Renal cortical epithelial cell (primary cell): ENCODE measurements at places on chromosomes 2 and 18. TPM values are rescaled to one million over a fixed set of nuclear protein-coding genes. Genes with fewer than 3 reads are reported as not detected.
A peak's percentile ranks its signal among the peaks of the same experiment; 100 is the strongest.

Gene LRP2
- 0.20 TPM in 1 of 2 replicates, not detected in the other for total RNA-seq

Gene NEURL3
- total RNA-seq, result 9.0 and 31.1 TPM in 2 replicates

Gene DUSP2
- total RNA-seq, result 0.17 and 0.40 TPM in 2 replicates

Gene KIF1A
- total RNA-seq, result 0.45 and 4.2 TPM in 2 replicates

Gene KCNIP3
- total RNA-seq, result 47.4 and 127 TPM in 2 replicates

- no peak for DNase-seq
These were observed 192.2 kb downstream of the HDAC4 start for GRCh38 chr2:239208465-239209180.

DNA sequence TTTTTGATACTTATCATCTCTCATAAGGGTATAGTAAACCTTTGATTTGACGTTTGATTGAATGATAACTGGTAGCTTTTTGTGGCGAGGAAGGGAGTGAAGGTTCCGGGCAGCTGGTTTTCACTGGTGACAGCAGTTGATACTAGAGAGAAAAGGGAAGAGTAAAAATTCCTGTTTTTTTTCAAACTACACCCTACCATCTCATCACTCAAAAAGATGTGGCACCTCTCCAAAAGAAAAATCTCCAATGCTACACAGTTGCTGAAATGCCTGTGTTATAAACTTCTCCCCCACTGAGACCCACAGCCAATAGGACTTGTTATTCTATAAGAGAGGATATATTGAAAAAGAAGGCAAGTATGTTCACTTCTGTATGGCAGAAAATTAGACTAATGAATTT lies 154.0 kb downstream of the MAIP1 start:
- no peak for DNase-seq

- peak; percentile 89 for DNase-seq
These were observed 45.4 kb downstream of the M1AP start for GRCh38 chr2:74602586-74603281.

GRCh38 chr2:127695491-127696472 lies 5.5 kb upstream of the SFT2D3 start:
- peak; percentile 22 for DNase-seq

- no peak for DNase-seq
These were observed 85.9 kb upstream of the NFATC1 start for GRCh38 chr18:79309614-79310358.
